ENCODE measurements at places on chromosomes 11 and 22. TPM values are rescaled to one million over a fixed set of nuclear protein-coding genes. Genes with fewer than 3 reads are reported as not detected.

The OR9G1 gene
- polyA plus RNA-seq, result not detected

The SLC22A9 gene
- not detected for polyA plus RNA-seq

The TMPRSS4 gene
- 35.8 TPM for polyA plus RNA-seq

DNA sequence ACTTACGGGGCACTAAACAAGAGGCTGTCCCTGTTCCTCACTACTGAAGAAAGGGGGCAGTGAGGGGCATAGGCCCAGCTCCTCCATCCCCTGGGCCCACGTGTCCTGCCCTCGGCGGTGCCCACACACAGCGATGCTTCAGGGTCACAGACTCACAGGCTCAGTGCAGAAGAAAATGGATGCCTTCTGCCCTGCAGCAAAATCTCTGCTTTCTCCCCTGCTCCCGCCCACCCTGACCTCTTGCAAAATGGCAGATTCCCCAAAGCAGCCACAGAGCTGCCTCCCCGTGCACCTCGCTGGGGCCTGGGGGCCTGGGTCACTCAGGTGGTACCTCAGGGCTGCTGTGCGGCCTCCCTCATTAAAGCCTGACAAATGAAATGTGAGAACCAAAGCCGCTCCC, 204.0 kb downstream of the DSCAML1 start:
- no peak for DNase-seq

GRCh38 chr22:23696326-23696851, 5.6 kb downstream of the RGL4 start:
- DNase-seq, result no peak

DNA sequence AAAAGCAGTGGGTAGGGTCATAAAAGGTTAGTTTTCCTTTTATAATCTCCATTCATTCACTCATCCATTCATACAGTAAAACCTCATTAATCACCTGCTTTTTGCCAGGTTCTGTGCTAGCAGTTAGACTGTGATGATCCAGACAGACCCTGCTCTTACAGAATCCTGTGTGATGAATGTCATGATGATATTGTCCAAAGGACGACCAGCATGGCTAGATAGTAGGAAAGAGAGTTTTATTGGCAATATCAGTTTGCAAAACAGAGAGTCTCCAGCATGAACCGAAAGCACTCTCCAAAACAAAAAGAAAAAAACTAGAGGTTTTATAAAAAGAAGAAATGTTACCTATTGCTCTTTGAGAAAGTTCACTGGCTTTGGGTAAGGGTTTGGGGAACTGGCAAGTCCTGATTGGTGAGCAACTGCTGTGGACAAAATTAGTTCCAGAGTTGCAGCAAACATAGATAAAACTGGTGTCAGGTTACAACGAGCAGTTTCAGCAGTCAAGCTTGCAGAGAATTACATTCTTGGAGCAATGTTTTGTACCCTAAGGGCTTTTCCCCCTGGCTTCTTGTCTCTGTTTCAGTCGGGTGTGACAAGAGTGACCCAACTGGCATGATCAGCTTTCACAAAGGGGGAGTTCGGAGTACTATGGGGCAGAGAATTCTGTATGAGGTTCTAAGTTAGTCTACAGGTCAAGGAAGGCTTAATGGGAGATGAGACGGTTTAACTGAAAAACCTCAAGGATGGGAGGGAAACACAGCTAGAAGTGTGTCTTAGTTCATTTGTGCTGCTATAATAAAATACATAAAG, 58.3 kb downstream of the HSD17B12 start:
- no peak for DNase-seq
